HEK293T (cell line): ENCODE measurements at places on chromosomes 16 and 17.

GRCh38 chr17:82318772-82319606, 1.6 kb upstream of the CD7 start:
- no peak for DNase-seq

- no peak for DNase-seq
Measured at GRCh38 chr17:8080799-8081219, 6.7 kb downstream of the ALOX12B start.

DNA sequence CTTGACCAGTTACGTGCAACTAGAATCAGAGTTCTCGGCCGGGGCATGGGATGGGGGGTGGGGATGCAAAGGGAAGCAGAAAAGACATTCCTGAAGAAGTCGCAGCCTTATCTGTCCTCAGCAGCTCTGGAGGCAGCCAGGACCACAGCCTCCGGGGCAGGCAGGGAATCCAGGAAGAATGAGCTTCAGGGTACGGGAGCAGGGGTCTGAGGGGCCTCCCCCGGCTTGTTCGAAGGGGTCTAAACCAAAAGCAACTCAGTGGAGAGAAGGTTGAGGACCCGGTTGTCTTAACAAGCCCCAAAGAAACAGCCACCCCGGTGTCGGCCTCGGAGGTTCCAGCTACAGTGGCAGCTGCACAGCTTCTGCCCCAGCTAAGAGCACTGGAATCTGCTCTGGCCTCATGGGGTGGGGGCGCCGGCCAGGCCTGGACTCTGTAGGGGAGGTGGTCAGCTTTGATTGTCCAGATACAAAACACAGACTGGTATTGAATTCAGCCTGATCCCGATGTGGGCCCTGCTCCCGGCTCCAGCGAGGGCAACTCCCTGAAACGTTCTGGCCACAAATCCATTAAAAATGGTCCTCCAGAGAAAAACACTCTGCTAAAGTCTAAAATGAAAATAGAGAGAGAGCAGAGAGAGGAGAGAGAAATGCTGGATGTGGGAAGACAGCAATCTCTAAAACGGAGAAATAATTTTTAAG, 7.7 kb downstream of the HOXB4 start:
- no peak for DNase-seq

DNA sequence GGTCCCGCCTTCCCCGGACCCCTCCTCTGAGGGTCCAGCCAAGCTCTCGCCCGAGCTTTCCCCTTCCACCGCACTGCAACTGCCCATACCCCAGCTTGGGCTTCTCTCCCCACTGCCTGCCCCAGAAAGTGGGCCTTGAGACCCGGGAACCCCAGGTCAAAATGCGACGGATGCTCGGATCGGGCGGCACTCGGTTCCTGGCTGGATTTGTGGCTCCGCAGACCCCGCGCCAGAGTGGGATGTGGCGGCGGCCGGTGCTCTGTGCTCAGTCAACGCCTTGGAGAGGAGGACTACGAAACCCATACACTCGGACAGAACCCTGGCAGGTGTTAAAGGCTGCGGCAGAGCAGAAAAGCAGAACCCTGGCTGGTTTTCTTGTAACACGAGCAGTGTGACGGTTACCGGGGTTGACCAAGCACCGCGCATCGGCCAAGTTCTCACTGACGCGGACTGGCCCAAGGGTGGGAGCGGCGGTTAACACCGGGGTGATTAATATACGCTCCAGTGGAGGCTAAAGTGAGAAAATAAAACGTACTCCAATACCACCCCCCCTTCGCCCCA, 885 bp upstream of the SLFN13 start:
- DNase-seq: no peak

- no peak for DNase-seq
Measured at GRCh38 chr16:49531931-49532840, 158.6 kb downstream of the C16orf78 start.

DNA sequence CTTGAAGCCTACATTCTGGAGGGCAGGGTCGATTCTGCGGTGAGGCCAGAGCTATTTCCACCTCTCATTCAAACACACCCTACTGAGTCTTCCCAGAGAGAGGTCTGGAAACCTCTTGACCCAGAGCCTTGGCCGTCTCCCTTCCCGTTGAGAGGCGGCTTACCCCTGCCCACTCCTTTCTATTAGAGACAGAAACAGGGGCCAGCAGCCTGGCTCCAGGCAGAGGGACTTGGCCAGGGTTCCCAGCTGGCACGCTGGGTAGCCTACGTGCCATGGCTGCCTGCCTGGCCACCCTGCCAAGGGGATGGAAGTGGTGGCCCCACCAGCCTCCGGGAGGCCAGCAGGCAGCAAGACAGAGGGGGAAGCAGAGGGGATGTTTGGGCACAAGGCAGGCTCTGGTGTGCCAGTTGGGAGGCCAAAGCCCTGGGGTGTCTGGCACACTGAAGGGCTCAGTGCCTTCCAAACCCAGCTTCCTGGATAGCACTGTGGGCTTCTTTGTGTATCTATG, 6.0 kb downstream of the STAC2 start:
- DNase-seq: no peak

GRCh38 chr16:48608452-48608851, 1.5 kb downstream of the N4BP1 start:
- no peak for DNase-seq

DNA sequence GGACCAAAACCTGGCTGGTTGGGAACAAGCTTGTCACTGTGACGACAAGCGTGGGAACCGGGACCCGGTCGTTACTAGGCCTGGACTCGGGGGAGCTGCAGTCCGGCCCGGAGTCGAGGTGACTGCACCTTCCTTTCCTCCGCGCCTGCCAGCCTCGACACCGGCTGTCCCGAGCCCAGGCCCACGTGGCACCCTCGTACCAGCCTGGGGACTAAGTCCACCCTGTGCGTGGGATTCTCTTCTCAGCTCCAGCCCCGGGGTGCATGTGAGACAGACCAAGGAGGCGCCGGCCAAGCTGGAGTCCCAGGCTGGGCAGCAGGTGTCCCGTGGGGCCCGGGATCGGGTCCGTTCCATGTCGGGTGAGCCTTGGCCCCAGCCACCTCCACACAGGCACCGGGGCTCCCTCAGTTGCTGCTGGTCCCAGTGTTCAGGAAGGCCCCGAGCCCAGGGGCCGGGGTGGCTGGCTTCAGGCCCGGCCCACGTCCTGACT, 31.6 kb downstream of the TSC2 start:
- DNase-seq: no peak

- no peak for DNase-seq
Measured at GRCh38 chr16:81645266-81645694, 133.8 kb upstream of the PLCG2 start.

DNA sequence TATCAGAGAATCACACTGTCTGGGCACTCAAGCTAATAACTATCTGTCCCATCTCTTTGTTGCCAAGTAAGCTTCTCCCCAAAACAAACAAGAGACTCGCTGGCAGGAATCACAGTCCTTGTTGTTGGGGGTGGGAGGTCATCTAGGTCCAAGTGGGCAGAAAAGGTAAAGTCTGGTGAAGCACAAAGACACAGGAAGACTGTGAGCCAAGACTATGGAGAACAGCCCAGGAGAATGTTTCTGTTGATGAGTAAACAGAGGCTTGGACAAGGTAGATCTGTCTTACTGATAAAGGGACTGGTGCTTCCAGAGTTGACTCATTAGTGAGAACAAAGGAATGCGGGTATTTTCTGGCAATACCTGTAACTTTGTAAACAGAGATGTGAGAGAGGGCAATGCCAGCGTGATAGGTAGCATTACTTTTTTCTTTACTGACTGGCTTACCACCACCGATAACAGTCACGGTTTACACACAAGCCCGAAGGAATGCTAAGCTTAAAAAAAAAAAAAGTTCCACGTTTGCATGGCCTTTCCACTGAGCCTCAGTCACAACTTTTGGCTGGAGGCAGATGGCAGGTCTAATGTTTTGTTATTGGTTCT, 11.5 kb upstream of the MMD start:
- no peak for DNase-seq

DNA sequence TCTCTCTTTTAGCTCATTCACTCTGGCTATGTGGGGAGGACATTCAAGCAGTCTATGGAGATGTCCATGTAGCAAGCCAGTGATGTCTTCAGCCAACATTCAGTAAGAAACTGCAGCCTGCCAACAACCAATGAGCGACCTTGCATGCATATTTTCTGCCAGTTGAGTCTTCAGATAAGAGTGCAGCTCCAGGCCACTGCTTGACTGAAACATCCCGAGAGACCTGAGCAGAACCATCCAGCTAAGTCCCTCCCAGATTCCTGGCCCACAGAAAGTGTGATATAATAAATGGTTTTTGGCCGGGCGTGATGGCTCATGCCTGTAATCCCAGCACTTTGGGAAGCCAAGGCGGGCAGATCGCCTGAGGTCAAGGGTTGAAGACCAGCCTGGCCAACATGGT, 10.5 kb upstream of the C17orf58 start:
- DNase-seq: no peak
